ENCODE measurements at places on chromosomes 2 and 18.

DNA sequence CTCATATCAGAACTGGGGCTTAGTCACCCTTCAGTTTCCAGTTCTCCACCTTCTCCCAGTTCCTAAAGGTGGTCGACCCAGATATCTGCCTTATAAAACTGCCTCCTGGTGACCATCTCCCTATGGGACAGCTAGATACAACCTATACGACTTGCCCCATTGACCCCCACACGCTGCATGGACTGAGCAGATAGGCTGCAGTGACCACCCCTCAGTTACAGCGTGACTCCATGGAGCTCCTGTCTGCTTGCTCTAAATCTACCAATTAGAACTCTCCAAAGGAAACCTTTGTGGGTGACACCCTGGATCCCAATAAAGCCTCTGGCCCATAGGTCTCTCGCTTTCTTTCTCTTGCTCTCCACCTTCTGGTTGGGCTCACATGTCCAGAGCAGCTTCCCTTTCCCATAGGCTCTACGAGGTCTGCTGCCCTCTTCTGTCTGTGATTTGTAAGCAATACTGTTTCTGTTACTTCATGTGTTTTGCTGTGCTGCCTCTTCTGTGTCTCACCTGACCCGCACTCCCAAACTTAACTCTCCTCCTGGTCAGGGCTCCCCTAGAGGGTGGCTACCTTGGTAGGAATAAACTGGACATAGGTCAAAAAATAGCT, 971.3 kb upstream of the FAM98A start:
- DNase-seq: no peak

GRCh38 chr18:41155025-41155424, 800.0 kb upstream of the PIK3C3 start:
- no peak for DNase-seq

GRCh38 chr2:60547841-60548240, 5.6 kb downstream of the BCL11A start:
- DNase-seq: no peak

GRCh38 chr2:193808877-193809276, 1614.1 kb upstream of the TMEFF2 start:
- DNase-seq: no peak

DNA sequence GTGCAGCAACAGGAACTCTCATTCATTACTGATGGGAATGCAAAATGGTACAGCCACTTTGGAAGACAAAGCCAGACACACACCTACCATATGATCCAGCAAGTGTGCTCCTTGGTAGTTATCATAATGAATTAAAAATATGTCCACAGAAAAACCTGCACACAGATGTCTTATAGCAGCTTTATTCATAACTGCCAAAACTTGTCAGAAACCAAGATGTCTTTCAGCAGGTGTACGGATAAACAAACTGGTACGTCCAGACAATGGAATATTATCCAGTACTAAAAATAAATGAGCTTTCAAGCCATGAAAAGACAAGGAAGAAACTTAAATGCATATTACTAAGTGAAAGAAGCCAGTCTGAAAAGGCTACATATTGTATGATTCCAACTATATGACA, 50.4 kb downstream of the CHMP3 start:
- no peak for DNase-seq

- no peak for DNase-seq
Measured at GRCh38 chr2:139165041-139165440, 384.9 kb upstream of the NXPH2 start.

DNA sequence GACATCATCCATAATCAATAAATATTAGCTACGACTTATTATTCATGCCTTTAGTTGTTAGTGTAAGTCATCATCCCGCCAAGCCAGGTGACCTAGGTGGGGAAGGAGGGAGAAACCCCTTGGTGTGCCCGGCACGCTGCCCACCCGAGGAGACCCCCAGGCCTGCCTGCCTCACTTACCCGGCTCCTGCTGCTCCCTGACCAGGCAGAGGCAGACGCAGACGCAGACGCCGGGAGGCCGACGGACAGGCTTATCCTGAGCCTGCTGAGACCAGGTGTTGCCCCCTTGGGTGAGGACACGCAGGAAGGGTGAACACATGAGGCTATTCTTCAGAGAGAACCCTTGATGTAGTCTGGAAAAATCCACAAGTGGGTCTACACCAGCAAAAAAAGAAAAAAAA, 401.8 kb downstream of the GALR1 start:
- no peak for DNase-seq

DNA sequence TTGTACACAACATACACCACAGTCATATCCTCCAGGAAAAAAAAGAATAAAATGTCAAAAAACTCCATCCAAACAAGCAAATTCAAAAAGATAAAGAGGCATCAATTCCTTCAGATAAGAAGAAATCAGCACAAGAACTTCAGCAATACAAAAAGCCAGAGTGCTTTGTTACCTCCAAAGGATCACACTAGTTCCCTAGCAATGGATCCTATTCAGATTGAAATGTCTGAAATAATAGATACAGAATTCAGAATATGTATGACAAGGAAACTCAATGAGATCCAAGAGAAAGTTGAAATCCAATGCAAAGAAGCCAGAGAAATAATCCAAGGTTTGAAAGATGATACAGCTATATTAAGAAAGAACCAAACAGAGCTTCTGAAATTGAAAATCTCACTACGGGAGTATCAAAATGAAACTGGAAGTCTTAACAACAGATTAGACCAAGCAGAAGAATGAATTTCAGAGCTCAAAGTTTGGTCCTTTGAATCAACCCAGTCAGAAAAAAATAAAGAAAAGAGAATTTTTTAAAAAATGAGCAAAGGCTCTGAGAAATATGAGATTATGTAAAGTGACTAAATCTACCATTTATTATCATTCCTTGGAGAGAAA, 80.6 kb downstream of the TRABD2A start:
- DNase-seq: no peak

Data from Panc1 (cell line).